Stimulated activated CD8-positive, alpha-beta memory T cell treated with anti-CD3 and anti-CD28 coated beads, Interleukin-4, amount 100 ng/mL, for 1 hour (primary cell): ENCODE measurements at places on chromosomes 12 and 14.
A peak's percentile ranks its signal among the peaks of the same experiment; 100 is the strongest.

DNA sequence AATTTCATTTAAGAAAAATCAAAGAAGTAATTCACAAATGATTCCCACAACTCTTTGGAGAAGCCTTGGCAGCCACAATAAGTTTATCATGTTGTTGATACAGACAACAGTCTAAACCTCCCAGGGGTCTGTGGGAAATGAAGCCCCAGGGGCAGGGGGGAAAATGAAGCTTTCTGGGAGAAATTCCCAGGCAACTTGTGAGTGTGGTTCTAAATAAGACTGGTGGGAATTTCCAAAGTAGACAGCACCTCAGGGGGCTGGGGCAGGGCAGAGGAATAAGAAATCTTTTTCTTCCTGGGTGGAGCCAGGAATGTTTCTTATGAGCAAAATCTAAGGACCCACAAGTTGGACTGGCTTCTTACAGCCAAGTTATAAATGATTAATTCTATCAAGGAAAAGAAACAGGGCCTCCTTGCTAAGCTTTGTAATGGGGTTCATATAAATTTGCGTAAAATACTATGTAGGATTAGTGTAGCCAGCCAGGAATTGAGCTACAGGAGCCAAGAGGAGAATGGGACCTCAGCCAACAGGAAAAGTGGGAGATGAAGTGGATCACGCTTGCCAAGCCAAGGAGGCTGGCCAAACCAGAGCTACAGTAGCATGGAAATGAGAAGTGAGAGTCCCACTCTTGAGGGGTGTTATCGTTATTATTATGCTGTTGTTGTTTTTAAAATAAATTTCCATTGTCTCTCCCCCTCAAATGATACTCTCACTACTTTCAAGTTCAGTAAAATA is 182.9 kb upstream of the FAR2 start:
- DNase-seq: no peak

GRCh38 chr14:35277179-35277578 is 15.0 kb upstream of the PSMA6 start:
- DNase-seq: no peak

DNA sequence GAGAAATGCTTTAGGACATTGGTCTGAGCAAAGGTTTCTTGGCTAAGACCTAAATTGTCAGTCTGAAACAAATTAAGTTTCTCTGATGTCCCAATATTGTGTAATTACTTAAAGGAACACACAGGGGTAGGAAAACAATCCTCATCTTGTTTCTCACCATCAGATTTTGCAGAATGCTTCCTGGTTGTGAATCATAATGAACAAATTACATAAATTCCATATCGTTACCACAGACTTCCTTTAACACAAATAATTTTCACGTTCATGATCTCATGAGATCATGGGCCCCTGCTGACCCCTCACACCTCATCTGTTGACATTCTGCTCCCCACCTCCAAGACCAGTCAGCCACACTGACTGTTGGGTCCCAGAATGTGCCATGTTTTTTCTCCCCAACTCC is 194.1 kb downstream of the MON2 start:
- no peak for DNase-seq

GRCh38 chr12:50070314-50071060 is 13.1 kb downstream of the ASIC1 start:
- peak; percentile 39 for DNase-seq

- DNase-seq: no peak
Observed at GRCh38 chr14:98754343-98755020, 517.5 kb downstream of the BCL11B start.

DNA sequence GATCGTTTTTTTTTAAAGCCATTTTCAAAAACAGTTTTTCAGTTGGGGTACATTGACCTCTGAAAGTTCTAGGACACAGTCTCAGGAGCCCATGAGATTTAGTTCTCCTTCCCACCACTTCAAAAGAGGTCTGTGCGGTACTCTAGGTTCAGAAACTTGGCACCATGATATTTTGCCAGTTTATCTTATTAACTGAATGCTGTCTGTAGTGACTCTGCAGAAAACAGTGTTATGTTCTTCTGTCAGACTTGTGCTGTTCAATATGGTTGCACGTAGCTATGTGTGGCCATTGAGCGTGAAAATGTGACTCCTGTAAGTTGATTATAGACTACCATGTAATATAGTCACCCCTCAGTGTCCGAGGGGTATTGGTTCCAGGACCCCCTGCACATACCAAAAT is 35.9 kb downstream of the CRADD start:
- no peak for DNase-seq

DNA sequence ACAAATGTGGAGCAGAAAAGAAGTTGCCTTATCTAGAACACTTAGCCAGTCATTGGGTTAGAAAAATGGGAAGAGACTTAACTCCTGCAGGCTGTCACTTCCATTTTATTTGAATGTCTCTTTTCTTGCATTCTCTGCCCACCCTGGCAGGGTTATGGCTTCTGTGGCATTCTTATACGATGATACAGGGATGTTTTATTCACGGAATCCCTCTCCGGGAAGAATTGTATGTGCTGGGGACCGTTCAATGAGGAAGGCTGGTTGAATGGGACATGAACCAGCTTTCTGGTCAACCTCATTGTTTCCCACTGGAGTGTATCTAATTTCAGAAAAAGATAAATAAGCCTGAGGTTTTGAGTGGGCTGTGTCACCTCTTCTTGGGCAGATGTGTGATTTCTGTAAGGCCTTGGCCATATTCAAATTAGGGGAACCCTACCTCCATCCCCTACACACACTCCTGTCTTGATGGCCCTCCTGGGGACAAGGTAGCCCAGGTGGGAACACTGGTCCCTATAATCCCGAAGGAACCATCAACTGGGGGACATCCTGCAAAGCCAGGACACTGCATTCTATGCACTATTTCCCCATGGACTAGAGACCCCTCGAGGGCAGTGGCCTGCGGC is 174.8 kb upstream of the GSC start:
- no peak for DNase-seq

GRCh38 chr14:77067632-77068516 is 30.2 kb upstream of the CIPC start:
- DNase-seq: peak; percentile 17

GRCh38 chr14:37589715-37590427 is 5.2 kb downstream of the FOXA1 start:
- DNase-seq: no peak

DNA sequence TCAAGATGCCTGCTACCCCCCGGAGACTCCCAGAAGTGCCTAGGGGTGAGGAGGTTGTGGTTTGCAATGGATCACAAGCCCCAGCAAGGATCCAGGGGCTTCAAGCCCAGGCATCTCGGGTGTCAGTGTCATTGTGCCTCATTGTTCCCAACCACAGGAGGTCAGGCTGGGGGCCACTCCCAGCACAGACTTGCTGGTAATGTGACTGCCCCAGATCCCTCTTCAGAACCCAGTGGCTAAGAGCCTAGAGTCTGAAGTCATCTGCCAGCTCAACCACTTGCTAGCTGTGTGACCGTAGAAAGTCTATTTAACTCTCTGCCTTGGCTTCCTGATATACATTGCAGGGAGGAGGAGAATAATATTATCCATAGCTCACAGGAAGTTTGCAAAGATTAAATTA is 7.7 kb upstream of the ASB2 start:
- DNase-seq: no peak

DNA sequence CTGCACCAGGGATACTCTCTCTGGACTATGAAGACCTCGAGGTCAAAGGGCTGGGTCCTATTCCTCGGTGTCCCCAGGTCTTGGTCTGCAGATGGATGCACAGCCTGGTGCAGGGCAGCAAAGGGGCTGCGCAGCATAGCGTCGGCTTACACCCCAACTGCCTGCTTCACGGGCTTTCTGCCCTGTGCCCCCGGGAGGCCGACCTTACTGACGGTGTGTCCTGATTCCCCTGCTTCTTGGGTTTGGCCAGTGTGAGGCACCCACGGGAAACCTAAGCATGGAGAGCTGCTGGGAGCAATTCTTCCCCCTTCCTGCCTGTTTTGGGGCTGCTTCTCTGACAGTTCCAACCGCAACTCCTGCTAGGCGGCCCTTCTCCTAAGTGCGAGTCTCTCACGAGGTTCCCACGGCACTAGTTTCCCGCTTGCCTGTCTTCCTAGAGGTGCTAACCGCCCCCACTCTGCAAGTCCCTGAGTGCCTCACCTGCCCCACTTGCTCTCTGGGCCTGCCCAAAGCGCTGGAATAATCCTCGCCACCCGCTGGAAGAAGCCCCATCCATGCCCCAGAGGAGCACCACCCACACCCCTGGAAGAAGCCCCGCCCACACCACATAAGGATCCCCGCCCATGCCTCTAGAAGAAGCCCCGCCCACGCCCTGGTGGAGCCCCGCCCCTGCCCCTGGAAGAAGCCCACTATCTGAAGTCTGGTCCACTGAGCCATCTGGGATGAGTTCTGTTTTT is 54.0 kb downstream of the PRIMA1 start:
- DNase-seq: no peak
